ENCODE measurements at places on chromosomes 16 and 17. TPM values are rescaled to one million over a fixed set of nuclear protein-coding genes. Genes with fewer than 3 reads are reported as not detected.
A peak's percentile ranks its signal among the peaks of the same experiment; 100 is the strongest.

The SLC12A4 gene
- 97.0 TPM for total RNA-seq

The SP2 gene
- total RNA-seq = 2.9 TPM

The CCL22 gene
- not detected for total RNA-seq

DNA sequence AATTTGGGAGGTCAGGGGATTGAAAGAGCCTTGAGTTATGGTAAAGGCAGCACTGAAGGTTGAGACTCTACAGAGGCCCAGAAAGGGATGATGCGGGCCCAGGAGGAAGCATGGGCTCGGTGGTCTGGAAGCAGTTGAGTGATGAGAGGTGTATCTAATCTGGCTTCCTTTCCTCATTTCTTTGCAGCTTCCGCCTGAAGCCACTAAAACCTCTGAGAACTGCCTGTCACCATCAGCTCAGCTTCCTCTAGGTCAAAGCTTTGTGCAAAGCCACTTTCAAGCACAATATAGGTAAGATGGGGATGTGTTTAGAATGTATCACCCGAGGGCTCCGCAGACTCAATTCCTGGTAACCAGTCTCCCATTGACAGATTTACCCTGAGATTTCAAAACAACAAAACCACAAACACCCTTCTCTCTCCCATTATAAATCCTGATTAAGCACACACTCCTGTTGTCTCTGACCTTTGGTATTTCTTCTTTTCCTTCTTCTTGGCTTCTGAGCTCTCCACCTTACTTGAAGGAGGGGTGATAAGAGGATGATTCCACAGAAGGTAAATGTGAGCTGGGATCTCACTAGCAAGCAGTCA lies 21.2 kb downstream of the USP43 start:
- DNase-seq = no peak

DNA sequence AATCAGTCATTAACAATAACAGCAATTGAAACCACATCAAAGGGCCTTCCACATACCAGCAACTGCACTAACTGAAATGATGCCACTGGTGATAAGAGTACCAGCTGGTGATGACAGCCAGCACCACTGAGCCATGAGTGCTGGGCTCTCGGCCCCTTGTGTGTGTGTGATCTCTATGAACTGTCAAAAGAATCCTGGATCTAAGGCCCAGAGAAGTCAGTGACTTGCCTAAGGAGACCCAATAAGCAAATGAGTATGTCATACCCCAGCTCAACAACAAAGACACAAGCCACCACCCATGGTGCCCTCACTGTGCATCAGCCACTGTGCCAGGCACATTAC lies 220.9 kb downstream of the ZNF423 start:
- no peak for DNase-seq

DNA sequence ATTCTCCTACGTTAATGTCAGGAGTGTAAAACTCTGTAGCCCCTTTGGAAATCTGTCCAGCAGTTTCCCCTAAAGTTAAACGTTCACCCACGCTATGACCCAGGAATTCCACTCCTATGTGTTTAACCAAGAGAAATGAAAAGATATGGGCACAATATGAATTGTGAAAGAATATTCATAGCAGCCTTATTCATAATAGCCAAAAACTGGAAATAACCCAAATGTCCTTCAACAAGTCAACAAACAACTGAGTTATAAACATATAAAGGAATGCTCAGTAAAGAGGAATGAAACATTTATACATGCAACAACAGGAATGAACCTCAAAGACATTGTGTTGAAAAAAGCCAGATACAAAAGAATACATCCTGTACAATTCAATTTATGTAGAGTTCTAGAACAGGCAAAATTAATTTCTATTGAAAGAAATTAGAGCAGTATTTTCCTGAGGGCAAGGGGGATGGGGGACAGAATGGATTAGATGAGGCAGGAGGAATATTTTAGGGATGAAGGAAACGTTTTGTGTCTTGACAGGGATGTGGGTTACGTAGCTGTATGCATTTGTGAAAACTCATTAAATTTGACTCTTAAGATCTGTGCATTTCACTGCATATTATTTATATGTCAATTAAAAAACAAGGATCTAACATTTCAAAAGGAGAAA lies 286.7 kb upstream of the CDH5 start:
- DNase-seq = no peak

DNA sequence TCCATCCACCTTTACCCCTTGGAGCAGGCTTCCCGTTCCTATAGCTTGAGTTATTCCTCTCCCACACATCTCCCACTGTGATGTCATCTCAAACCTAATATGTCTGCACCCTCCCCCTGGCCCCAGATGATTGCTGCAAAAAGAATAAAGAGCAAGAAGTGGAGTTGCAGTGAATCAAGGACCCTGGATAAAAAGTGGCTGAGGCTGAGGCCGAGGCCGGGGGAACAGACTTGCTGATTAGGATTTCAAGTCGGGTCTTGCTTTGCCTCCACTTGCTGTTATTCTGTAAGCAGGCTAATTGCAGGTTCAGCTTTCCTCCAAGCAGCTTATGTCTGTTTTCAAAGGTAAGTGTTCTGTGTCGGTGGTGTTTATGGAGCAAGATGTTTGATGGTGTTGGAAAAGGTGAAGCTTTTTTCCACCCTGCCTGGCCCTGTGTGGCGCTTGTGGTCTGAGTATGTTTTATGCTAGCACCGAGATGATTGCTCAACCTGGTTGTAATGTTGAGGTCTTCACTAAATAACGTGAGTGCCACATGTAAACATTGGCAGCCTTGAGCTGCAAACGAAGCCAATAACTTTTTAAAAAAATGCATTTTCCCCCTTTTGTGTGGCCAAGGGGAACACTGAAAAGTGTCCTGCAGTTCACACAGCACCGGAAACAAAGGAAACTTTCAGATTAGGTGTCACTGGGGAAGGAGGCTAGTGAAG lies 15.4 kb downstream of the HS3ST3B1 start:
- no peak for DNase-seq

- DNase-seq = no peak
Measured at GRCh38 chr17:29592850-29593551, at the start of gene ANKRD13B. TSS of gene ANKRD13B (plus strand) at chr17:29593132. CDS start at chr17:29593622, 490 bp downstream.

DNA sequence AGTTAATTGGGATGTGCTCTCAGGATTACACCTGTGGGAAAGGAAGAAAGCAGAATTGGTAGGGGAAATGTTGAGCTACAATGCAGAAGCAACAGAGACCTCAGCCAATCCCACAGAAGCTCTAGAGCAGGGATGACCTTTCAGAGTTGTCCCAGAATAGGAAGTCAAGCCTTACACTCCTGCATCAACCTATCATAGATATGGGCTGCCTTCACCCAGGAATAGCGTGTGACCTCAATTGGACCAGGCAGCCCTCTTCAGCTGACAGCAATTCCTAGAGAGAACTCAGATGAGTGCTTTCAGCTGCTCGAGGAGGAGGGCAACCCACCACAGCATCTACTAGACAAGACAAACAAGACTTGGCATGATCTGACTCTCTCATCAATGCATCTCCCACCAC lies 189.7 kb downstream of the TMEM132E start:
- no peak for DNase-seq

DNA sequence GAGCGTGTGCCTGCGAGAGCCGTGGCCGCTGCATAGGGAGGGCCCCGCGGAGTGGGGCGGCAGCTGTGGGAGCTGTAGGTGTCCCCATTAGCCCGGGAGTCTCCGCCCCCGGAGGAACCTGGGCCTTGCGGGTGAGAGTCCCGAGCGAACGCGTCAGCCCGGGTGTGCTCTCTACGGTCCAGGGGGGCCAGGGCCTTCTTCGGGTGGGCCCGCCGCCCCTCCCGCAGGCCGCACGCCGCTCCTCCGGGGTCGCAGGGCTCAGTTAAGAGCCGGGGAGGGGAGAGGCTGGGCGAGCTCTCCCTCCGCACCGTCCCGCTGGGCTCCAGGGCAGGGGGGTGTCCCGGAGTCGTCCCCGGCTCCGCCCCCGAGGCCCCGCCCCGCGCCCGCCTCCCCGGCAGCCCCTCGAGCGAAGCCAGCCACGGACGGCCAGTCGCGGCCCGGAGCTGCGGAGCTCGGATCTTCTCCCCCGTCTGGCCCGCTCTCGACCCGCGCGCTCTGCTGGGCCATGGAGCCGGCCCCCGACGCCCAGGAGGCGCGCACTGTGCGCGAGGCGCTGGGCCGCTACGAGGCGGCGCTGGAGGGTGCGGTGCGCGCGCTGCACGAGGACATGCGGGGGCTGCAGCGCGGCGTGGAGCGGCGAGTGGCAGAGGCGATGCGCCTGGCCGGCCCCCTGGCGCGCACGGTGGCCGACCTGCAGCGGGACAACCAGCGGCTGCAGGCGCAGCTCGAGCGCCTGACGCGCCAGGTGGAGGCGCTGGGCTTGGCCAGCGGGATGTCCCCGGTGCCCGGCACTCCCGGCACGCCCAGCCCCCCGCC lies at the start of gene SMTNL2:
Gene SMTNL2 (plus strand): TSS at position 429 of the 816 bp plus-strand sequence. CDS start 77 bp downstream, at position 506.
- DNase-seq = peak; percentile 7

- DNase-seq = no peak
Measured at GRCh38 chr17:39814497-39814896, 49.6 kb downstream of the IKZF3 start.

DNA sequence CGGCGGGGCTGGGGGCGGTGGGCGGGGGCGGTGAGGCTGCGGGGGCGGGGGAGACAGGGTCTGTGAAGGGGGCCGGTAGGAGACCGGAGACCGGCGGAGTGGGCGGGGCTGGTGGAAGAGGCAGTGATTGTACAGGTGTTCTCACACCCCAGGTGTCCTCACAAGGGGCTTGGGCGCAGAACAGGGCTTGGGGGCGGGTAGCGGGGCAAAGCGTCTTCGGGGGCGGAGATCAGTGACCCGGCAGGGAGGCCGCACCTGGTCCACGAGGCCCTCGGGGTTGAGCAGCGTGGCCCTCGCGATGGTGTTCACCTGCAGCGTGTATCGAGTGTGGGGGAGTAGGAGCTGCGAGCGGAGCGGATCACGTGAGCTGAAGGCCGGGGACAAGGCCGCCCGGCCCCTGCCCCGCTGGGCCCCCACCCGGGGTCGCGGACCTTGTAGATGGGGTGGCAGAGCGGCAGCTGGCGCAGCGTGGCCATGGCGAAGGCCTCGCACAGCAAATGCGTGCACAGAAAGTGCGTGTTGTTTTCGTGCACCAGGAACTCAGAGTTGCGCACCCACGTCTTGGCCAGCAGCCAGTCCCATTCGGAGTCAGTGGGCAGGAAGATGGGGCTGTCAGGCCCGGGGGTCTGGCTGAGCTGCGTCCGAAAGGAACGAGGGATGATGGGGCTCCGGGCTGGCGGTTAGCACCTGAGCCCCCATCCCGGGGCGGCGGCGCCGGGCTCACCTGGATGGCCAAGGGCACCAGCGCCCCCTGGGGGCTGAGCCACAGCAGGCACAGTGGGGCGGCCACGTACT lies 8.5 kb downstream of the ALOXE3 start:
- DNase-seq = no peak

GRCh38 chr16:65827231-65827630 lies 539.3 kb upstream of the CDH5 start:
- DNase-seq = no peak

DNA sequence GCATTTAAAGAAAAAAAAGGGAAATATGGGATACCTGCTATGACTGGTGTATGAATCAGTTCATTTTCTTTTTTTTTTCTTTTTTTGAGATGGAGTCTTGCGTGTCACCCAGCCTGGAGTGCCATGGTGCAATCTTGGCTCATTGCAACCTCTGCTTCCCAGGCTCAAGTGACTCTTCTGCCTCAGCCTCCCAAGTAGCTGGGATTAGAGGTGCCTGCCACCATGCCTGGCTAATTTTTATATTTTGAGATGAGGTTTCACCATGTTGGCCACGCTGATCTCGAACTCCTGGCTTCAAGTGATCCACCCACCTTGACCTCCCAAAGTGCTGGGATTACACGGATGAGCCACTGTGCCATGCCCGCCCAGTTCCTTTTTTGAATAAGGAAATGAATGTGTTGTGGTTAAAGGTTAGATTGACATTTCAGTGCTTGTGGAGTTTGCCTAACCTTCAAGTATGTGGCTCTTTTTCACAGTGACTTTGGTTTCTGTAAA lies 7.7 kb downstream of the HAPSTR1 start:
- DNase-seq = no peak

GRCh38 chr17:49520386-49521087 lies 25.4 kb downstream of the NGFR start:
- DNase-seq = no peak
